ENCODE measurements at places on chromosomes 16 and 17.

DNA sequence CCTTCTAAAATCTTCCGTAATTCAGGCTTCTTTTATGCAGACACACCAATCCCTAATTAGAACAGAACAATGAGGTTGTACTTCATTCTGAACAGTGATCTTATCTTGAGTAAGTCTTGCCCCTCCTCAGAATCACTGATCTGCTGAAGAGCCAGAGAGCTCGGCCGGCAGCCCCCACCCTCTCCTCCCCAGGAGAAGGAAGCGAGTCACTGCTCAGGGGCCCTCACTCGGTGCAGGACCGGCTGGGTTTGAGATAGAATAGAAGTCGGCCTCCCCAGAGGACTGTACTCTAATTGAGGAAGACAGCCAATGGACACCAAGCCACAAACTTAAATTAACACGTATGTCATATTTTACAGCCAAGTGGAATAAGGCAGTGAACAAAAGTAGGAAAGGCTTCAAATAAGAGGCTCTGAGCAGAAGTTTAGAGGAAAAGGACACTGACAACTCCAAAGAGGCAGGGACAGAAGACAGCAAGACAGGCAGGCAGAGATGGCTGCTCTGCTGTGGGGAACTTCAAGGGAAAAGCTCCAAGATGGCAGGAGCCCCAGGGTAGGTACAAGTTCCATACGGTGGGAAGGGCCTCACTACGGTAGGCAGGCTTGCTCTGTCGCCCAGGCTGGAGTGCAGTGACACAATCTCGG is 18.6 kb downstream of the CREBBP start:
- no peak for DNase-seq

GRCh38 chr17:30405161-30405560 is 26.4 kb downstream of the CPD start:
- no peak for DNase-seq

DNA sequence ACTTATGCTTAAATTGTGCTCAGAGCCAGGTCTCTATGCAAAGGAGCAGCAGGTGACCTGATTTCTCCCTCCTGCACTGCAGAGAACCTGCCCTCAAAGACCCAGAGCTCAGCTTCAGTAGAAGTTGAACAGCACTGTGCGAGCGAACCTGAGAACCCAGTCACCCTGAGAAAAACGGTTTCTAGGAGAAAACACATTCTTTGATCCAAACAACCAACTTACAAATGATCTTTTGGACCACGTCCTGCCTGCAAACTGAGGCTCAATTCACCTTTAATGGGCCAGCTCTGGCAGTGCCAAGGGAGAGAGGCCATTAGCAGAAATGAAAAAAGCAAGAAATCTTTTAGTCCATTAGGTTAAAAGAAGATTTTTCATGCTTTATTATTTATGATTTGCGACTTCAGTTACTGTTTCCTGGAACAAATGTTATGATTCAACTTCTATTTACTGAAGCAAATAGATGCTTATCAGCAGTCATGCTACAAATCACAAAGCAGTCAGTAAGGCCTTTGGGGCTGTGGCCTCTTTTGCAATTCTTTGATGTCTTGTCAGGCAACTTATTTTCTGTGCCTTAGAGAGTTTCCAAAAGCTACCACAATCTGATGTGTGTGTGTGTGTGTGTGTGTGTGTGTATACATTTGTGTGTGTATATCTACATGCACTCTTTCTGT is 65.7 kb upstream of the LRRC37A3 start:
- DNase-seq: no peak

GRCh38 chr17:27206447-27206846 is 87.5 kb upstream of the WSB1 start:
- no peak for DNase-seq

GRCh38 chr16:72783716-72784318 is 264.1 kb downstream of the ZFHX3 start:
- DNase-seq: no peak

Measured in SK-N-SH (cell line).